ENCODE measurements at places on chromosomes 1 and 21.

- no peak for DNase-seq
Measured at GRCh38 chr1:11324567-11325165, 51.7 kb downstream of the UBIAD1 start.

DNA sequence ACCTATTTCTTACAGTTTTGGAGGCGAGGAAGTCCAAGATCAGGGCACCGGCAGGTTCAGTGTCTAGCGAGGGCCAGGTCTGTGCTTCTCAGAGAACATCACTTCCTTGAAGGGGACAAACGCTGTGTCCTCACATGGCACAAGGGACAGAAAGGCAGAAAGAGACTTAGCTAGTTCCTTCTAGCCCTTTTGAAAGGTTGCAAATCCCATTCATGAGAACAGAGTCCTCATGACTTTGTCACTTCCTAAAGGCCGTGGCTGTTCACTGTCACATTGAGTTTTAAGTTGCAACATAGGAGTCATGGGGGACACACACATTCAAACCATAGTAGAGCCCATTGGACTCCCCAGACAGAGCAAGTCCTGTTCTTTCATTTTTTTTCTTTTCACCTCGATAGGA lies 27.4 kb downstream of the PER3 start:
- DNase-seq, result no peak

- DNase-seq, result no peak
Measured at GRCh38 chr1:29258189-29258975, 22.1 kb downstream of the PTPRU start.

DNA sequence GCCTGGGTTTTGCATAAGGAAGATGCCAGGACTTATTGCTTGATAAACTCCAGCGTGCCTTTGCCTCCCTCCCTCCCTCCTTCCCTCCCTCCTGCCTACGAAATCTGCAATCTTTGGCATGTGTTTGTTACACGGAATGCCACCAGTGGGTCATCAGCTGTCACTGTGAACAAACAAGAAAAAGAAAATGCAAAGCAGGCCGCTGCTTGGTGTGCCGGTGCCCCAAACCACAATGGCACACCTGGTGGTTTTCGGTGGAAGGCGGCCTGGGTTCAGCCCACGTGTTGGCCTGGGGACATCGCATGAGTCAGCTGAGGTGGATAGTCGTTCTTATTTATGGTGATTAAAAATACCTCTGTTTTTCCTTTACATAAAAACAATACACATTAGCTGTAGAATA lies 16.3 kb upstream of the IFNLR1 start:
- no peak for DNase-seq

GRCh38 chr1:68470388-68470970 lies 20.7 kb upstream of the RPE65 start:
- peak; percentile 10 for DNase-seq

DNA sequence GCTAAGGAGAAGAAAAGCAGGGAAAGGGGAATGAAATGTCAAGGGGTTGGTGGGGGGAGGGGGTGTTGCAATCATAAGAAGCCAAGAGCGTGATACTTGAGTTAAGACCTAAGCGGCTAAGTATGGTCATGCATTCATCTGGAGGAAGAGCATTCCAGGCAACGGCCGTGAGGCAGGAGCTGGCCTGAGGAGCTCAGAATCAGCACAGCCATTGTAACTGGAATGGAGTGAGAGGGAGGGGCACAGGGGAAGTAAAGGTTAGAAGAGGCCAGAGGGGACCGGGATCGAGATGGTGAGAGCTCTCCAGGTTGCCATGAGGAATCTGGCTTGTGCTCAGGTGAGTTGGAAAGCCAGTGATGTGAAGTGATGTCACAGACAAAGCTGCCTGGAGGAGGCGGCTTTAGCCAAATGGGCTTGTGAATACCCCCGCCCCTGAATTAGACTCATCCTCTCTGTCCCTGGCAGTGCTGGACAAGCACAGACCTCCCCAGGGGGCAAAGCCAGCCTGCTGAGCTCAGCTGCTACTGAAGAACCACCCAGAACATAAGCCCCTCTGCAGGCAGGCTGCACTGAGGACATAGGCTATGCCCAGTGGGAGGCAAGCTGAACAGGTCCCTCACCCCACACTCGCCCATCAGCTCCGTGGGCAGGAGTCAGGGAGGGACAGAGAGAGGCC lies 61.1 kb upstream of the LAPTM5 start:
- no peak for DNase-seq

- no peak for DNase-seq
Measured at GRCh38 chr1:4353090-4353856, 301.1 kb upstream of the AJAP1 start.

DNA sequence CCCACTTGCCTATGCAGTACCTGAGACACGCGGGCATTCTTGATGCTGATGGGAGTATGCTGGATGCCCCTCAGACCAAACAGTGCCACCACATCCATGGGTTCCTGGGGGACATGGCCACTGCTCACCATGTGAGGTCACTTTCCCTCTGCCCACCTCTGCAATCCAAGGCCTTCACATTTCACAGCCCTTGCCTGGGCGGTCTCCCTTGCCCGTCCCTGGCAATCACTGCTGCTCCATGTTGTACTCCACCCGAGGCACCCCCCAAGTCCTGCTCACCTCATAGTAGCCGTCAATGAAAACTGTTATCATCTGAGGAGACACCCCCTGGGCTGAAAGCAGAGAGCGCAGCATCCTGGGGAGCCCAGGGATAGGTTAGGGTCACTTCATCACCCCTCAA lies 4.9 kb downstream of the POMGNT1 start:
- DNase-seq, result no peak

DNA sequence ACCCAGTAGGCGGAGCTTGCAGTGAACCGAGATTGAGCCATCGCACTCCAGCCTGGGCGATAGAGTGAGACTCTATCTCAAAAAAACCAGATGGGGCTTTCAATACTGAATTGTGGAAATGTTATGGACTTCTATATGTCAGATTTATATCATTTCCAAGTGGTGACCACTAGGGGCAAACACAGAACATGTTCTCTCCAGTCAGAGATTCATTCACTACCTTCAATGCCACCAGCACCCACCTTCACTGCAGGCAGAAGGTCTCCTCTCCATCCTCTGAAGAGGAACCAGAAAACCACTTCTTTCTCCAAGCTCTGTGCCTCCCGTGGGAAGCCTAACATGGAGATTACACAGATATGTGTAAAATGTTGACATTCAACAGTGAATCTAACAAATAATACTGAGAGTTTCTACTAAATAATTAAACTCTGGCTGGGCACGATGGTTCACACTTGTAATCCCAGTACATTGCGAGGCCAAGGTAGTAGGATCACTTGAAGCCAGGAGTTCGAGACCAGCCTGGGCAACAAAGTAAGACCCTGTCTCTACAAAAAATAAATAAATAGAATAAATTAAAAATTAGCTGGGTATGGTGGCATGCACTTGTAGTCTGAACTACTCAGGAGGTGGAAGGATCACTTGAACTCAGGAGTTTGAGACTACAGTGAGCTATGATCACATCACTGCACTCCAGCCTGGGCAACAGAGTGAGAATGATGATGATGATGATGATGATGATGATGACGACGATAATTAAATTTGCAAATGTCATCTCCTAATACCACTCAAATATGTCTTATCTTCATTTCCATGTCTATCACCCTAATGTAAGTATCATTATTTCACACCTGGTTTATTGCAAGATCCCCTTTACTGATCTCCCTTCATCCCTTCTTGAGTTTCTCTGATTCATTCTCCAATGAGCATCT lies 151.1 kb downstream of the ZNF281 start:
- DNase-seq, result peak; percentile 17

- no peak for DNase-seq
Measured at GRCh38 chr1:154459080-154459479, 42.9 kb upstream of the TDRD10 start.

DNA sequence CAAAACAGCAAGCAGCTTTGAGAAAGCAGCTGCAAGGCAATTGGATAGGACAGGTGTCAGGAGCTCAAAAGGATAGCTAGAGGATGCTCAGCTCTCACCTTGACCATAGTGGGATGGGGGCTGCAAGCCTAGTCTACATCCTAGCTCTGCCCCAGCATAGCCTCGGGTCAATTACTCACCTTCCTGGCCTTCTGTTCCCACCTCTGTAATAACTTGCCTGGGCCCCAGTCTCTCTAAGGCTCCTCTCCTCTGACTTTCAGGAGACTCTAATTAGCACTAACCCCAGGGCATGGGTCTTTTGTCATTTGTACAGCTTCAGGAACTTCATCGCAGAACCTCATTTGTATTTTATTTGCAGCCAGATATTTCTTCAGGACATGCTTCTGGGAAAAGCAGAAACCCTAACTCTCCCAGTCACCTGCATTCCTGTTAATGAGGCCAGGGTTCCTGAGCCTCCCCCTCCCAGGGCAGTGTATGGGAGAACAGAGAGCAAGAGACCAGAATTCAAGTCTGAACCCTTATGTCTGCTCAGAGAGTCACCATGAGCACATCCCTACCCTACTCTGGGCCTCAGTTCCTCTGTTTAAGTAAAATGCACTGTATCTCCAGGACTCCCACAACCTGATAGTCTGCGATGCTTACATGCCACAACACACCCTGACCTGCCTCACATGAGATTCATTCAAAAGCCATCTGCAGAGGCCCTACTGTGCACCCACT lies 108.1 kb downstream of the MATN1 start:
- no peak for DNase-seq

DNA sequence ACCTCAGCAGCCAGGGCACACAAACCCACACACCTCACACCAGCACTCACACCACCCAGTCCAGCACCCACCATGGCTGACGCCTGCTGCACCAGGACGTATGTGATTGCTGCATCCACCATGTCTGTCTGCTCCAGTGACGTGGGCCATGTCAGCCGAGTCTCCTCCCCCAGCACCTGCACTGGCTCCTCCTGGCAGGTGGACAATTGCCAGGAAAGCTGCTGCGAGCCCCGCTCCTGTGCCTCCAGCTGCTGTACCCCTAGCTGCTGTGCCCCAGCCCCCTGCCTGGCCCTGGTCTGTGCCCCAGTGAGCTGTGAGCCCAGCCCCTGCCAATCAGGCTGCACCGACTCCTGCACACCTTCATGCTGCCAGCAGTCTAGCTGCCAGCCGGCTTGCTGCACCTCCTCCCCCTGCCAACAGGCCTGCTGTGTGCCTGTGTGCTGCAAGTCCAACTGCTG lies at the start of gene KRTAP10-8:
Gene KRTAP10-8 (plus strand): TSS at position 51 of the 458 bp plus-strand sequence. CDS start 22 bp downstream, at position 73.
- no peak for DNase-seq

DNA sequence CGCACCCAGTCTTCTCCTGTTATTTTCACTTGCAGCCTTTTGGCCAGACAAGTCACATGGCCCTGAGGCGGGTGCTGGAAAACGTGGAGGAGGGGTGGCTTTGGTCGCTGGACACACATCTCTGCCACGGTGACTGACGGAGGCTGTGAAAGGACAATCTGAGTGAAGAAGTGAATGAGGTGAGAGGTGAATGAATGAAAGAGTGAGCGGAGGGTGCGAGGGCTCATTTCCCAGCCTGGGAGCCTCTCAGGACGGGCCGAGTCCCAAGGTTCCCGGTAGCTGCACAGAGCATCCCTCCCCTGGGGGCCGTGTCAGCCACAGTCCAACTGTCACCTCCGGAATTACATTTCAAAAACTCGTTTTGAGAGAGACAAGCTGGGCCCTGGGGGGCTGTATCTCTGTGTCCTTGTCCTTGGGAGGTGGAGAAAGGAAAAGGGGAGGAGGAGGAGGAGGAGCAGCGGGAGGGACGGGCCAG lies 89.6 kb downstream of the UBIAD1 start:
- DNase-seq, result no peak

DNA sequence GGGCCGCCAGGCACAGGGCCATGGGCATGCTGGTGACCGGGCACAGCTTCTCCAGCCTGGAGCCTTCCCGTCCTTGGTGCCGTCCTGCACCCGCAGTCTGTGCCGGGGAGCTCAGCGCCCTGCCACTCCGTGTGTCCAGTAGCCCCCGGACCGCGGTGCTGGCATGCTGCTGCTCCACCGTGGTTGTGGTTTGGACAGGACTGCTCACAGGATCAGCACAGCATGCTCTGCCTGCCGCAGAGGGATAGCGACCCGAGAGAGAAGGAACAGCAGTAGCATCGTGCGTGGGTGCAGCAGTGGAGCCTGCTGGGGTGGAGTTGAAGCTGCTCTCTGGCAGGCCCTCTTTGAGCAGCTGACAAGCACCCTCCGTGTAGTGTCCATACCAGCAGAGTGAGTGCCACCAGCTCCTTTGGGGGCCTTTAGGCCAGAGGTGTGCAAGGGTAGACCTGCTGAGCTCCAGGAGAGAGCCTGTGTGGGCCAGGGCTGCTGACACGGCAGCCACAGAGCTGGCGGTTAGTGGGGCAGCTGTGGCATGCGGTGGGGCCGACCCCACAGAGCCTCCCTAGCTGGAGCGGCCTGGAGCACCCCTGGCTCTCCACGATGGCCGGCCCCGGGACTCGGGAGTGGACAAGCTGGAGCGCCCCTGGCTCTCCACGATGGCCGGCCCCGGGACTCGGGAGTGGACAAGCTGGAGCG lies 6.4 kb upstream of the PCBP3 start:
- DNase-seq, result no peak

DNA sequence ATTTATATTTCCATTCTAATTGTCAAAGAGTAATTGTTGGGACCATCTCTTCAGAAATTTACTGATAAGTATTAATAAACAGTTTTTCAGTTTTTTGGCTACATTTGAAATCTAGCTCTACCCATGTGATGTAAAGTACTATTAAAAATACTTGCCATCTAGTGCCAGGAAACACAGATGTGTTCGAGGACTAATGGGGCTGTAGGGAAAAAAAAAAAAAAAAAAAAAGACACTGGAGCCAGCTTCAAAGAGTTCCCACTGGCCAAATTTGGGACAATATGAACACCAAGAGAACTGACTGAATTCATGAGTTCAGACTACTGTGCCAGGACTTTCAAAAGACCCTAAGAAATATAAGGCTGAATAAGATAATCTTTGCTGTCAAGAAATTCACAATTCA lies 65.2 kb upstream of the GFI1 start:
- no peak for DNase-seq

DNA sequence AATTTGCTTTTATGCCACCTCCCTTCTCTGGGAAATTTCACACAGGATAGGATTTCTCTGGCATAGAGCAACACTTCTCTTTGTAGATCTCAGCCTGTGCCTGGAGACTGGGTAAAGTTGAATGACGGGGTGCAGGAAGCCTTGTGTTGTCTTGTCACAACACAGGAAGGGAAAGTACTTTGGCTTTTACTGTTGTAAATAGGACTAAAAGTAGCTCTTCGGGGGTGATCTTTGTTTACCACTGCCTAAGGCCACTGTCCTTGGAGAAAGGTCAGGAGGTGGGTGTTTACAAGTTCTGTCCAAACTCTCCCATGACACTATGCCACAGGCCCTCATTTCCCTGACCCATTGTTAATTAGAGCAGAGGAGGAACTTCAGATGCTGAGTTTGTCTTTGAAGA lies 139.7 kb downstream of the FGGY start:
- DNase-seq, result no peak

GRCh38 chr1:204139088-204139487 lies 12.8 kb downstream of the ETNK2 start:
- no peak for DNase-seq

GRCh38 chr1:71324671-71325267 lies 243.9 kb upstream of the ZRANB2 start:
- DNase-seq, result no peak
